ENCODE measurements at places on chromosomes 1 and 21.
A peak's percentile ranks its signal among the peaks of the same experiment; 100 is the strongest.

DNA sequence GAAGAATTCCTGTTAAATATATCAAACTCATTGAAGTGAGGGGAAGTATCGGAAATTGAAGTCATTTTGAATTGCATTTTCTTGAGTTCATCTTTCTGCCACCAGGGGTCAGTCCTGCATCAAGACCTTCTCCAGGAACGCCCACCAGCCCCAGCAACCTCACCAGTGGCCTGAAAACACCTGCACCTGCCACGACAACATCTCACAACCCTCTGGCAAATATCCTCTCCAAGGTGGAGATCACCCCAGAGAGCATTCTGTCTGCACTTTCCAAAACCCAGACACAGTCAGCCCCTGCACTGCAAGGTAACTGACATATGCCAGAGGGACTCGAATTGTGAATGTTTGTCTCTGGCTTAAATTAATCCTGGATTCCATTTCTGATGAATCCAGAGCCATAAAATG is 22.8 kb upstream of the TARS2 start:
- DNase-seq, result peak; percentile 30

DNA sequence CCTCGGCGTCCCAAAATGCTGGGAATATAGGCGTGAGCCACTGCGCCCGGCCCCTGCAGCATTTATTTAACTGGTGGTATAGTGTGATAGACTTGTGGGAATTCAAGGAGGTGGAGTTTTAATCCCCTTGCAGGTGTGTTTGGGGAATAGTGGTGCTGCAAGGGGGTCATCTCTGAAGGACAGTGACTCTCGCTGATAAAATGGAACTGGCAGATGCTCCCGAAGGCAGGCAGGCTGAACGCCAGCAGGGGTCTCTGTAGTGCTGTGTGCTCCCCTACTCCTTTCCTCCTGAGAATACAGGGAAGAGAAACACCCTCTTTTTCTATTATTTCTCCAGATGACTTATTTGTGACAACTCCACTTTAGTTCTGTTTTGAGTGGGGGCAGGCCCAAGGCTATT is 4.0 kb downstream of the OSCP1 start:
- no peak for DNase-seq

GRCh38 chr1:98044766-98045165 is 123.9 kb upstream of the DPYD start:
- DNase-seq, result no peak

DNA sequence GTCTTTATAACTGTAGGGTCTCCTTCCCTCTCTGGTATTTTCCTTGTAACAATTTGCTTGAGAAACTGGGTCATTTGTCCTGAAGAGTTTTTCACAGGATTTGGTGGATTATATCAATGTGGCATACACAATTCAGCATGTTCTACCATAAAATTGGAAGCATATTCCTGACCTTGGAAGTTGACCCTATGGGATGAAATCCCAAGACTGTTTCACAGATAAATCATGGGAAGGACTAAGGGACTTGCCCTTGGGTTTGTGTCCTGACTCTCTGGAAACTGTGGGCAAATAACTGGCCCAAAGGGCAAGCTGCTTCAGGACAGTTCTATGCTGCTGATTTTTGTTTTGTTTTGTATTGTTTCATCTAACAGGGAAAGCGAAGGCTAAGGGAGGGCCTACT is 255.6 kb downstream of the TM2D1 start:
- DNase-seq, result no peak

DNA sequence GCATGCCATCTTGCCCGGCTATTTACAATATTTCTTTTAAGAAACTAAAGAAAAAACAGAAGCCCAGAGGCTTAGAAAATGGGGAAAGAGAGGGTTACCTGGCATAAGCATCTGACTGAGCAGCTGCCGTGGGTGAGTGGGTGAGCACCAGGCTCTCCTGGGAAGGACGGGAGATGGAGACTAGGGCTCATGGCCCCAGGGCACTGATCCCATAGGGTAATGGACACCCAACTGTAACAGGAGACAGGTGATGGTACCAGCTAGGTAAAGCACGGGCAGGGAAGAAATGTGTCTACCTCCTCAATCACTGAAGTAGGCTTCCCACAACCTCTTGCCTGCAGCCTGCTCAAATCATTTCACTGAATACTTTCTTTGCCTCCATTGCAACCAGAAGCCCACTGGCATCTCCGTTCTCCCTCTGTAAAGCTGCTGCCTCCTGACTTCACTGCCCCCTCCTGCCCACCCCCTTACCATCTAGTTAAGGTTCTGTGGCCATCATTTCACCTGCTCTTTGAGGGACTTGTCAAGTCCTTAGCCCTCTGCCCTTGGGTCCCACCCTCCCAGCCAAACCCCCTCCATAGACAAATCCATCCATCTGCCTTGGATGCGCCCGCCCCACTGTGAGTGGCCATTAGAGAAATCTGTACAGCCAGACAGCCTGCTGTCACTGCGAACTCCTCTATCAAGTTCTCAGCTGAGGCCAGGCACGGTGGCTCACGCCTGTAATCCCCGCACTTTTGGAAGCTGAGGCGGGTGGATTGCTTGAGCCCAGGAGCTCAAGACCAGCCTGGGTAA is 6.2 kb downstream of the TMEM125 start:
- DNase-seq, result no peak

- no peak for DNase-seq
Measured at GRCh38 chr1:119448127-119448511, 33.2 kb downstream of the HSD3B2 start.

Data from HFFc6 (cell line).